Stimulated activated CD8-positive, alpha-beta memory T cell treated with anti-CD3 and anti-CD28 coated beads, Interleukin-15, amount 100 ng/mL, for 24 hours (primary cell): ENCODE measurements at places on chromosomes 12 and 14.

DNA sequence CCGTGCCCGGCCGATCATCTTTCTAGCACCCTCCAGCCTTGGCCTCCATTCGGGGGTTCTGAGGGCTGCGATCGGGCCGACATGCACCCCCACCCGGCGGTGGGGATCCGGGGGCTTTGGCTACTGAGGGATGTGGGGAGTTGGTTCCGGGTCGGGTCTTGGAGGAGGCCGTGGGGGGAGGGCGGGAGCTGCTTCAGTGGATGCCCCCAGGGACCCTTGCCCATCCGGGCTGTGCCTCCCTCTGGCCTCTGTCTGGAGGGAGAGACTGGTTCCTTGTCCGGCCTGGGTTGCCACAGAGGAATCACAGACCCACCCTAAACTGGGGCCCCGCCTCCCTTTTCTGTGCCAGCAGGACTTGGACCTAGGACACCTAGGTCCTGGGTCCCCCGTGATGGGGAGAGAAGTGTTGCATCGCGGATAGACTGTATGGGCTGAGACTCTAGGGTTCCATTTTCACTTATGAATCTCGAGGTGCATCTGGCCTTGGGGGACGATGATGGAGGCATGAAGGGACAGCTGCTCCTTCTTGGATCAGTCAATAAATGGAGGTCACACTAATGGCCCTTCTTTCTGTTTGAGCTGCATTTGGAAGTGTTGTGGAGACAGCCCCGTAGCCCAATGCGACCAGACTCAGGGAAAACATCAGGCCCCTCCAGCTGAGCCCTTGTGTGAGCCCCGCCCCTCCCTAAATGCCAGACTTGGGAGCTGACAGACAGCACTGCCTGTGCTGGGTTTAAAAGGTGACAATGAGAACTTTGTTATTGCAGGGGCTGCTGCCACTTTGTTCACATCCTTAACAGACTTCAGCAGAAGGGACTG lies 577 bp downstream of the DTX3 start:
- no peak for DNase-seq

DNA sequence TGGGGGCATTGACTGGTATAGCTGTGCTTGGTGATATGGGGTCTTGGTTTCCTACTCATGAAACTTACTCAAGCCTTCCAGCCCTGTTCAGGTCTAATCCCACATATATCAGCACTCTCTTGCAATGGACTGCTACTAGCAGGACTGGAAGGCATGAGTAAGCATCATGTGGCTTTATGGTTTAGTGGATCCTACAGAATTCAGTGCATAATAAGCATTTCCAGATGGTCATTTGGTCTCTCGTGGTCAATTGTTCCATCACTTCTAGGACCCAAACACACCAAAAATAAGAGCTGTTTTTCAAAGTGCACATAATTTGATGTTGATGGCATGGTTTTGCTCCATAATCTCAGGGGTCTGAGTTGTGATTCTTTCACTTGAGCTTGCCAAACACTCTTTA lies 114.4 kb downstream of the LMNTD1 start:
- no peak for DNase-seq

- DNase-seq: no peak
Measured at GRCh38 chr14:26067341-26067740, 530.5 kb downstream of the NOVA1 start.

DNA sequence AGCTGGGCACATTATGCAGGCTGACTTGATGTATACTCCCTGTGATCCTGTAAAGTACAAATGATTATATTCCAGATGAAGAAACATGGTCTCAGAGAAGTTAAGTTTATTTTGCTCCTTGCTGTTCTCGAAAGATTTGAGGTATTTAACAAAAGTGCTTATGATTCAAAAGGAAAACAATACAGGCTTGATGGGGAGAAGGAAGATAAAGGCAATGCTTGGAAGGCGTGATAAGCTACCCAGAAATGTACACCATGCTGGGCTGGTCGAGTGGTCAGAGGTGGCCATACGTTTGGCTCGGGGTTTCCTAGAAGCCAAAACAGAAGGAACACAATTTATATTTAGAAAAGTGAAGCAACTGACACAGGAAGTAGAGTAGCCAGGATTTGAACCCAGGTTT lies 201.0 kb downstream of the KTN1 start:
- no peak for DNase-seq

DNA sequence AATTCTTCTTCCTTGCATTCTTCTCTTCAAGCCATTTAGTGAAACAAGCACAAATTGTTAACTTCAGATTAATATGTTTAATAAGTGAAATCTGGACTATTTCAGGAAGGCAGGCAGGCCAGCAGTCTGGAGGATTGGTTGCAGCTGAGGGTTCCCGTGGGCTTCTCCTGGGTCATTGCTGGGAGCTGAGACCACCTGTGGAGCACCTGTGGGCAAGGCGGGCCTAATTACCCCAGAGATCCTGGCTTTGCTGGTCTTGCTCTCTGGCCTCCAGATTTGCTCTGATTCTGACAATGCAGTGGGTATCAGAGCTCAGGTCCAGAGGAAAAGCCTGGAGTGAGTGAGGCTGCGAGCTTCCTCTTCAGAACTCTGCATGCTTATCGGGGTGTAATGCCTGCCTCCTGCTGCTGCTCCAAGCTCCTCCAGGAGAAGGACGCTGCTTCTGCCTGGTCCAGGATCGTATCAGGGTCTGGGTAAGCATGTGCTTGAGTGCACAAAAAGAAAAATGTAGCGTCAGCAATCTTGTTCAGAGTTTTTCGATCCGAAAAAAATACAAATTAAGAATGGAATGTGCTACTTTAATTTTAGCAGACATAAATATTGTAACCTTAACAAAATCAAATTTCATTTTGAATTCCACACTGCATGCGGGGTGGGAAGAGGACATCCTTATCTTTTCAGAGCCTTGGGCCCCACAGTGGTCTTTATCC lies 93.8 kb downstream of the TMEM30B start:
- no peak for DNase-seq

DNA sequence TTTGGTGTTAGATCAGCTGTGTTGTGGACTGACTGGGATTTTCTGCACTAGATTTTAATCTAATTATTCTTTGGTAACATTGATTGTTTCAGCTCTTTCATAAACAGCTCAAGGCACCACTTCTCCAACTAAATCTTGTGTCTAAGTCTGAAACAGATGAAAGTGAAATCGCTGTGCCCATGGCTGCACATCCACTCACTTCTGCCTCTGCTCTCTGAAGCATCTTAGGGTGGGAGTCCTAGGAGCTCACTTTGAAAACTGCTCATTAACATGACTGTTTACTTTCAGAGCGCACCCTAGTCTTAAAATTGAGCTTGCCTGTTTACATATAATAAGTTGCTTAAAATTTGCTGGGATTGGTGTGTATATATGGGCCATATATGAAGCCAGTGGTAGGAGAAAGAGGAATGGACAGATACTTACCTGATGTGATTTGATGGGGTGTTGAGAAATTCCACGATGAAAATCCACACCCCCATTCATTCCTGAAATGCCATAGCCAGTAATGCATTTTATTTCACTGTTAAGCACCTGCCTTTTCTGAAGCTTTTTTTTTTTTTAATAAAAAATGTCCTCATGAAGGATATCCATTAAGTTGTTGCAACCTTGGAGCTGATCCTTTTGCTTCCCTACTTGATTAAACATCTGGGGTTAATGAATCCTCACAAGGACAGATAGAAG lies 52.8 kb downstream of the PPFIBP1 start:
- DNase-seq: no peak

DNA sequence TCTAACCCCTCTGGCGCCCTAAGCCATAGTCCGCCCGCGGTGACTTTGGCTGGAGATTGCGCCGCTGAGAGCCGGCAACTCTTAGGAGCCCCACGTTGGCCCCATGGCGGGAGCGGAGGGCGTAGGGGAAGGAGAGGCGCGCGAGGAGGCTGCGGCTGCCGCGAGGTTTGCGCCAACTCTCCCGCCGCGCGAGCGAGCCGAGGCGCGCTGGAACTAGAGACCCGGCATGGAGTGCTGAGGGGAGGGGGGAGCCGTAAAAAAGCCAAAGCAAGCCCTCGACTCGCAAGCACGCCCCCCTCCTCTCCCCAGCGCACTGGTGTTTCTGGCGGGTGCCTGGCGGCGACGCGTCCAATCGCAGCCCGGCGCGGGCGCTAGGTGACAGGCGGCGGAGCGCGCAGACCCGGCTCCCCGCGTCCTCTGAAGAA lies at the start of gene SYT10:
TSS of gene SYT10 (minus strand) at position 233 of the 425 bp plus-strand sequence. CDS start 297 bp downstream, outside the sequence.
- no peak for DNase-seq

DNA sequence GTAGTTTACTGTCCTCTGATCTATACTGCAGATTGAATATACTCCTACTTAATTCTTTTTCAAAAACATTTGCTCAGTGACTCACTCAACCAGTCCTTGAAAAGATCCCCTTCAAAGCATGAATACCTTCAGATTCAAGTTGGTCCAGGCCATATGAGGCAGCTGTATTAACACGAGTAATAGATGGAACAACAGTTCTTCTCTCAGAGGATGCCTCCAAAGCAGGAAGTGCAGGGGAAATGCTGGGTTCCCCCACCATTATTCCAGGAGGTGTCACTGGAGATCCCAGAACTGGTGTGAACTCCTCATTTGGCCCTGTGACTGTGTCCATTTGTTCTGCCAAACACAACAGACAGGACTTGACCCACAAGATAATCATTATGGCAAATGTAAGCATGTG lies 20.6 kb downstream of the ARMH4 start:
- DNase-seq: no peak

DNA sequence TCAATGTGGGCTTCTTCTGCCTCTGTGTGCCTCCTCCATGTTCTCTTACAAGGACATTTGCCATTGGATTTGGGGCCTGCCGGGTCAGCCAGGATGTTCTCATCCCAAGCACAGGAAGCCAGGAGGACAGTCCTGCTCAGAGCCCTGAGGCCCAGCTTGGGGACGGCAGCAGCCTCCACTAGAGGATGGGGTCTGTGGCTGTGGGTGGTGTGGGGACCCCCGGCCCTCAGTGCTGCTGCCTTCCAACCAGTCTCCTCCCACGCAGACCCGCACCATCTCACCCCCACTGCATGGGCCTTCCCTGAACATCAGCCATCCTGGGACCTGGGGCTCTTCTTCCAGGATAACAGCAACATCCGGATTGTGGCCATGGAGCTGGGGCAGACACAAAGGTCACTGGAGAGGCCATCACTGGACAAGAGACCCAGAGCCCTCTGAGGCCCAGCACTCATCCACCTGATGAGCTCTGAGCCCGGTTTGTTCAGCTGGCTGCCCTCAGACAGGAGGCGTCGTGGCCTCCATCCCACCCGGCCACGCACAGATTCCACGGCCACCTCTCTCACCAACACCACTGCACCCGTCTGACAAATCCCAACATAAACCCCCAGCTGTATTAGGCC lies 56.5 kb upstream of the C14orf180 start:
- no peak for DNase-seq

DNA sequence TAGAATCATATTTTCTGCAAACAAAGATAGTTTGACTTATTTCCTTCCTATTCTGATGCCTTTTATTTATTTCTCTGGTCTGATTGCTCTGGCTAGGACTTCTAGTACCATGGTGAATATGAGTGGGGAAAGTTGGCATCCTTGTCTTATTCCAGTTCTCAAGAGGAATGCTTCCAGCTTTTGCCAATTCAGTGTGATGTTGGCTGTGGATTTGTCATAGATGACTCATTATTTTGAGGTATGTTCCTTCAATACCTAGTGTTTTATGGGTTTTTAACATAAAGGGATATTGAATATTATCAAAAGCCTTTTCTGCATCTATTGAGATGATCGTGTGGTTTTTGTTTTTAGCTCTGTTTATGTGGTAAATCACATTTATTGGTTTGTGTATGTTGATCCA lies 139.4 kb upstream of the CNTN1 start:
- no peak for DNase-seq

GRCh38 chr14:102591372-102591943 lies 991 bp upstream of the RCOR1 start:
- DNase-seq: no peak

- peak; percentile 57 for DNase-seq
Measured at GRCh38 chr14:49865431-49865859, 12.9 kb upstream of the NEMF start.
